G401 (cell line): ENCODE measurements at places on chromosomes 5 and 9. TPM values are rescaled to one million over a fixed set of nuclear protein-coding genes. Genes with fewer than 3 reads are reported as not detected.
A peak's percentile ranks its signal among the peaks of the same experiment; 100 is the strongest.

DNA sequence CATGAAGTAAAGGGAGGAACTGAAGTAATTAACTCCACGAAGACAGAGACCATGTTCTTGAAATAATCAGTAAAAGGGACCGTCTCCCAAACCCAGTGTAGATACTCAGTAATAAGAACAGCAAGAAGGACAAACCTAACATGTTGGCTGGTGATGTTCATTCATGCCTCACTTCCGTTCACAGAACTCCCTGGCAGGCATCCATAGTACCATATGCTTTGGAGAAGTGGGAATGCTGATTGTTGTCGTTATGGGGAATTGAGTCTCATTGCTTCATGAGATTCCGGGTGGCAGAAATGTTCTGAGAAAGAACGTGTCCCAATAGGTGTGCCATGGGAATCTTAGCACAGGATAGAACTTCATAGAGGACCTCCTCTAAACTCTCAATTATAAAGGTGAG is 452.3 kb downstream of the ZSWIM6 start:
- peak; percentile 74 for DNase-seq

DNA sequence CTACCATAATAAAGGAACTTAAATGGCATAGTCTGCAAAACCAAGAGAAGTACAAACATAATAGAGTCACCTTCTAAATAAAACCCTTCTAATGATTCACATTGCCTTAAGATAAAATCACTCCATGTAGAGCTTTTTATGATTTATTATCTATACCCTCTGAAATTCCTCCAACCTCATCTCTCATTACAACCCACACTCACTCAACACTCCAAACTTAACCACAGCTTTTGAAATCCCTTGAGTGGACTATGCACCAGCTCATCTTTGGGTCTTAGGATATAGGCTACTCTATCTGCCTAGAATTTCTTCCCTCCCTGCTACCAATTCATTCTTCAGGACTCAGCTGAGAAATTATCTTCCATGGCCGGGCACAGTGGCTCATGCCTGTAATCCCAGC is 122.5 kb downstream of the CETN3 start:
- no peak for DNase-seq

GRCh38 chr5:158880483-158881001 is 219.2 kb downstream of the EBF1 start:
- DNase-seq: peak; percentile 72

The SLC6A3 gene
- total RNA-seq: not detected in 2 replicates

The STKLD1 gene
- total RNA-seq: 0.37 and 1.1 TPM in 2 replicates

The CARD6 gene
- total RNA-seq: not detected in 2 replicates
